ENCODE measurements at places on chromosomes 5 and 9. TPM values are rescaled to one million over a fixed set of nuclear protein-coding genes. Genes with fewer than 3 reads are reported as not detected.

The PCDHA13 gene
- not detected for total RNA-seq

The CDH12 gene
- total RNA-seq: not detected

The TMEM215 gene
- not detected for total RNA-seq

The FBLL1 gene
- total RNA-seq: not detected

The RNF130 gene
- total RNA-seq: 45.2 TPM

The MORN5 gene
- total RNA-seq: not detected

The FAM219A gene
- total RNA-seq: 32.8 TPM

The FCHO2 gene
- 12.2 TPM for total RNA-seq

The OR2K2 gene
- not detected for total RNA-seq

The LCN15 gene
- 1.6 TPM for total RNA-seq

The CEL gene
- 0.07 TPM for total RNA-seq

The AMBP gene
- not detected for total RNA-seq

The DAB2 gene
- total RNA-seq: 102 TPM

The SPATA31D4 gene
- total RNA-seq: not detected

The IFNA13 gene
- total RNA-seq: not detected

The APBA1 gene
- 12.9 TPM for total RNA-seq

The SLC36A3 gene
- total RNA-seq: not detected

The MSX2 gene
- total RNA-seq: 0.25 TPM

The STC2 gene
- total RNA-seq: 25.2 TPM

The MAPK9 gene
- total RNA-seq: 22.4 TPM

The UCK1 gene
- 25.4 TPM for total RNA-seq

The ZNG1F gene
- total RNA-seq: 1.2 TPM

The NR4A3 gene
- total RNA-seq: 0.20 TPM

The KCNIP1 gene
- total RNA-seq: 0.20 TPM

The PLPP7 gene
- total RNA-seq: 5.6 TPM

The LHX2 gene
- total RNA-seq: not detected

The PCYOX1L gene
- total RNA-seq: 8.0 TPM

The SLC6A7 gene
- not detected for total RNA-seq

The SEMA5A gene
- total RNA-seq: 0.13 TPM

The GADD45G gene
- total RNA-seq: 0.33 TPM

The IFNA21 gene
- not detected for total RNA-seq

The ACTBL2 gene
- not detected for total RNA-seq

The PCDHB4 gene
- 0.10 TPM for total RNA-seq

The SRA1 gene
- total RNA-seq: 32.2 TPM

The PCDHAC1 gene
- not detected for total RNA-seq
